ENCODE measurements at places on chromosomes 12 and 14.

DNA sequence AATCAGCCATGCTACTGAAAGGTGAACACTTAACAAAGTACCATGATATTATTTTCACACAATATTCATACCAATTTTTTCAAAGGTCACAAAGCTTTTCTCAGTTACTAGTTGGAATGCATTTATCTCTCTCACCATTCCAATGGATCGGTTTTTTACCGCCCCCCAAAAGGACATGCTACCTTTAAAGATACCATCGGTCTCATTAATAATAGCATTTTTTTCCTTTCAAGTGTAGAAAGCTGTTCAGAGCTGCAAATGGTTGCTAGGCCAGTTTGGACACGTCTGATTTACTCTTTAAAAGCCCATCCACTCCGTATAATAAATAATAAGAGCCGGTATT is 34.9 kb upstream of the STON2 start:
- DNase-seq, result no peak

DNA sequence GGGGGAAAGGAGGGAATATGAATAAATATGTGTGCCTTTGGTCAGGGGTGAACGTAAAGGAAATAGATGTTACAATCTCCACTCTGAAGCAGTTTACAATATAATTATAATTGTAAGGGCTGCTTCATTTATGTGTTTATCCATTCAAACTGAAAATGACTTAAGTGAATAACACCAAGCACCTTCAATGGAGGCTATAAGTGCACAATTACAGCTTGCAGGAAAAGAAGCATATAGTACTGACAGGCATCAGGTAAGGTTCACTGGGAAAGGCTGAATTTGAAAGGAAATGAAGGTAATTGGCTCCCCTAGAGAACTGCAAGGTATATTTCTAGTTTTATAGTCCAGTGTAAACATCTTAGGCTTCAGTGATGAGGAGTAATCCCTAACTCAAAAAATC is 192.7 kb downstream of the STXBP6 start:
- DNase-seq, result no peak

DNA sequence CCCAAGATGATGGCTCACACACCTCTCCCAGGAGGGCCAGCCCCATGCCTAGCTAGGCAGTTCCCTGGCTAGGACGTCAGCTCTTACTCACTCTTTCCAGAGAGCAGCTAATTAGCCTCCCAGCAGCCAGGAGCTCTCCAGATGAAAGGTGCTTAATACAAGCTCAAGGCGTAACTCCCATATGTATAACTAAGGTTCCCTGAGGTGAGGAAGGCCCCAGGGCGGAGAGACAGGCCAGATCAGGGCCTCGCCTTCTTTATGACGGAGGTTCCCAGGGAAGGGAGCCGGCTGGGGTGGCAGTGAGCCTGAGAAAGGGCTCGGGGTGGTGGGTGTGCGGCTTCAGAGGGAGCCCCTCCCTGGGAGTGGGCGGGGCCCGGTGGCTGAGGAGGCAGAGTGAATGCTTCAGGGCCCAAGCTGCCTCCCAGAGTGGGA is 26.4 kb upstream of the ZFP36L1 start:
- peak; percentile 97 for DNase-seq

GRCh38 chr12:9132008-9132535 is 16.4 kb upstream of the A2M start:
- DNase-seq, result no peak

DNA sequence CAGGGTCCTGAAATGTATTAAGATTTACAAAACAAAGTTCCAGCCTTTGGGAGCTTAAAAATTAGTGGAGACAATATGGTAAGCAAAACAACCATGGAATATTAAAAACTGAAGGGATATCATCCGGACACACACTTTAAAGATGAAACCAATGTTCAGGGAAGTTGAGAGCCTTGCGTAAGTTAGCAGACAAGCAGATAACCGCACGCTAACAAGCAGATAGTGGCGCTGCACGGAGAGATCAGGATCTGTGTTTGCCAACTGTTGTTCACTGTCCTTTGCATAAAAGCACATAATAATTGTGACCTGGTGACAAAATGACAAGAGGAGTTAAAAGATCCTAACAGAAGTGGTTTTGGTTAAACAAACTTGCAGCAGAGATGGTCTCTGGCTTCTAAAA is 14.3 kb upstream of the TMEM229B start:
- DNase-seq, result no peak

DNA sequence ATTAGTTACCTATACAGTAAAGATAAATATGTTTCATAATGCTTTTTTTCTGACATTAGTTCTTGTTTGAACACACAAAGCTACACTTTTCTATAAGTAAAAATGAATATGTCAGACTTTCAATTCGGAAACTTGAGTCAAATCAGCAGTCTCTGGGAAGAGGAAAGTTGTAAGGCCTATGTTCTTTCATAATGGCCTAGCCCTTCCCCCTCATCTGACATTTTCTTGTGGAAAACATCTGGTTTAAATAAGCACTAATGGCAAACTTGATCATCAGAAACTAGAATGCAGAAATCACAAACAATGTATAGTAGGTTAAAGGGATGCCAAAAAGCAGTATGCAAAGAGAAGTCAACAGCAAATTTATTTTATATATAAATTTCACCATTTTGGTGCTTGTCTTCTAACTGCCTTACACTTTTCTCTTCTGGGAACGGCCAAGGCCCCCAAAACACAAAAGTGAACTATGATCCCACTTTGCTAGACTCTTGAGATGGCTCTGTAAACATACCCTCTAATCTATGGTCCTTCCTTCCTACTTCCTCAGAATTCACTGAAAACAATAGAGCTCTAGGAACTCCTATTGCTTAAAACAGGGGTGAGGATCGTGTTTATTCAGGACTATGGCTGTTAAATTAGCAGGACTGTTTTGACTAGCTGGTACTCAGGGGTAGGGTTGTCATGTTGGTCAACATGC is 444.1 kb downstream of the RAD51B start:
- no peak for DNase-seq

- peak; percentile 69 for DNase-seq
Measured at GRCh38 chr14:24368562-24369252, 723 bp downstream of the NFATC4 start.

GRCh38 chr14:93231129-93231979 is 24.3 kb downstream of the UBR7 start:
- DNase-seq, result no peak

DNA sequence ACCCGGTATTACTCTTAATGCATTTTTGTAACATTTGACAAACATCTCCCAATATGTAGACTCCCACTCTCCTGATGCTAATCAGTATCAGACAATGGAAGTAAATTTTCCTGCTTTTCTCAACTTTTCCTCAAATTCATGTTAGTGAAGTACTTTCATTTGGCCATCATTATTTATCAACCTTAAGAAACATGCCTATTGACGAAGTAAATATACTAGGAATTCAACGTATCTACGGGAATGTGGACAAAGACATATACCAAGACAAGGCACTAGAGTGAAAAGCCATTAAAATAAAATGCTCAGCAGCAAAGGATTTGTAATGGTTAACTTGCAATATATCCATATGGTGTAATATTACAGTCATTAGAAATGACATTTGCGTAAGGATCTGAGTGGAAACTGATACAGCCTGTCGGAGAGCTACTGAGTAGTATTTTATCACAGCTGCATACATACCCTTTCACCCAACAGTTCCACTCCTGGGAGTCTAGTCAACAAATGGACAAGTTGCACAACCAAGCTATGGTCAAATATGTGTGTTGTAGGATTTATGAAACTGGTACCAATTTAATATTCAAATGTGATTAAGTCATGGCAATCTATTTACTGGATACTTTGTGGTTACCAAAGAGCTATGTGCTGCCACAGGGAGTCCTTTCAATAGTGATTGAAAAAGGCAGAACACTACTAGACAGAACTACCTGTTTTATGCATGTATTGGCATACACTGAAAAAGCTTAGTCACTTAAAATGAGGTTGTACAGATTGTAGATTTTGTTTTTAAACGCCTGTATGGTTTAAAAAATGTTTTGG is 26.5 kb downstream of the NUDT4 start:
- DNase-seq, result no peak

DNA sequence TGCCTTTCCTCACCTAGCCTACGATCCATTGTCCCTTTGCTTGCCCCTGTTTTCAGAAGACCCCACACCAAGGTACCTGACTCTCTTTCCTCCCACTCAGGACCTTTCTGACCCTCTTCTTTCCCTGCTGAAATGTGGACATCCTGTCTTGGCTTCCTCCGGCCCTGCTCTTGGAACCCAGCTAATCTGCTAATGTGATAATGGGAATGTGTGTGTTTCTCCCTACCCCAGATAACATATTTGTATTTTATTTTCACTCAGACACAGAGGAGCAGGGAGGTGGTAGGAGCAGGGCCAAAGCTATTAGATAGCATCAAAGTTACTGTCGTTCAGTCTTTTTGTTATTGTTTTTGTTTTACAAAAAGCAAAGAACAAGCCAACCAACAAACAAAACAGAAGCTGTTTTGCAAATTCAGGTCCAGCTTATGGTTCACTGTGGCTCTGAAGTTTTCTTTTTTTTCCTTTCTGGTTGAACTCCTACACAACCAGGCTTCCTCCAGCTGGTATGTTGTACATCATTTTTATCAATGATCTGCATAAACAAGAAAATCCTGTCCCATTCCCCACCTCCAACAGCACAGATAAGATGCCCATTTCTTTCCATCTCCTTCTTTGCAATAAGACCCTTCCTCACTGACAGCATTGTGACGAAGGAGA is 137.3 kb downstream of the C12orf75 start:
- no peak for DNase-seq

GRCh38 chr12:29957835-29958234 is 174.1 kb upstream of the TMTC1 start:
- no peak for DNase-seq

- no peak for DNase-seq
Measured at GRCh38 chr14:105258846-105259245, 10.5 kb downstream of the BTBD6 start.

- DNase-seq, result peak; percentile 95
Measured at GRCh38 chr12:52181746-52182145, 10.1 kb downstream of the KRT80 start.

- DNase-seq, result no peak
Measured at GRCh38 chr12:124915239-124916236, 1.1 kb upstream of the UBC start.

GRCh38 chr14:23043754-23044153 is 1.7 kb downstream of the PSMB11 start:
- DNase-seq, result peak; percentile 75

DNA sequence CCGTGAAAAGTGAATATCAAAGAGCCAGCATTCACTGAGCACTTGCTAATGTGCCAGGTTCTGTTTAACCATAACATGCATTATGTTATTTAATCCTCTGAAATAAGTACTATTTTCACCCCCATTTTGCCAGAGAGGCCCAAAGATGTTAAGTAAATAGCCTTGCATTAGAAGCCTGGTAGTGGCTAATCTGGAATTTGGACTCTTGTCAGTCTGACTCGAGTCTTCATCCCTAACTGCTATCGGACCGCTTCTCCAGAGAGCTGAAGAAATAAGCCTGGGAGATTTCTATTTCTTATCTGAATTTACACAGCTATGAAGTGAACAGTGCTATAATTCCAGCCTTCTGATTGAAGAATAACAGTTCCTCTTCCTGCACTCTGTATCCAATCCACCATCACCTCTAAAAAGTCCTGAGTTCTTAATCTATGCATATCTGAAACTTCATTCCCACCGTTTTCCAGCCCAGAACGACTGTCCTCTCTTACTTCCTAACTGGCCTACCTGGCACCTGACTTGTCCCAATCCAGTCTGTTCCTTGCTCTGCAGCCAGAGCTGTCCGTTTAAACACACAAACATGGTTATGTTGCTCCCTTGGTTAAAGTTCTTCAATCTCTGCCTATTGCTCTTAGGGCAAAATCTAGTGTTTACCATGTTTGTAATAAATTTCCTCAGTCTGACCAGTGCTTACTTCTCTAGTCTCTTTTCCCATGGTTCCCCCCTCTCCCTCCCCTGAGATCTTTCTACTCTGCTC is 2.3 kb downstream of the POLR3B start:
- no peak for DNase-seq

- no peak for DNase-seq
Measured at GRCh38 chr14:65210822-65211182, 108.5 kb upstream of the MAX start.

All from islet precursor cell (in vitro differentiated cells).